ENCODE measurements at places on chromosomes 7 and 10.

GRCh38 chr10:63206997-63207811, 74.1 kb downstream of the NRBF2 start:
- DNase-seq: no peak

DNA sequence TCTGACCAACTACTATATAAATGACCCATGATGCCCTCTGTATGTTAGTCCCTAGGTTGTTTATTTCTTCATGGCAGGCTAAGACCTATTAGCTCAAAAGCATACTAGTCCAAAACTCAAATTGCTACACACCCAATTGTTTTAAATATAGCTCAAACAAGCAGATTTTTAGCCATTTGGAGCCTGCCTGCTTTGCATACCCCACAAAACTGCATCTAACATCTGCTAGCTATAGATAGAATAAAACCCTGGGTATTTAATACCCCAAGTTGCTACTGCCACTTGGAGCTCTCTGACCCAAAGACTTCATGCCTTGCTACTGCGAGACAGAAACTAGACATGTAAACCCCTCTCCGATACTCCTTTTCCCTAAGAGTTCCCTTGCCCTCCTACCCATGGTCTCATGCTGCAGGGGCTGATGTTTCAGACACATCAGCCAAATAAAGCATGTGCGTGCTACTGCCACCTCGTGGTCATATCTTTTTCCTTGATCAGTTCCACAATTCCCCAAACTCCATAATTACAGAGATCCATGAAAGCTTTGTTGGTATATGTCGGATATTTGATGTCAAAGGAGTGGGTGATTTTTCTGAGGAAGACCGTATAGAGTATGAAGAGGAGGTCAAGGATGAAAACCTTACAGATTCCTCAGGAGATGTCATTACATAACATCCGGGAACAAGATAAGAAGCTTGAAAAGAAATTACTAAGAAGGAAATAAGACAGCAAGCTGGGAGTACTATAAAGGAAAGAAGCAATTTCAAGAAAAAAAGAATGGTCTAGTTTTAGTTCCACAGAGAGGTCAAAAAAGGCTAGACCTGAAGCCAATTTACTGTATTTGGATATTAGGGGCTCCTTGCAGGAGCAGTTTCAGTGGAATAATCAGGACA, 386.6 kb downstream of the SH2D4B start:
- DNase-seq: no peak

DNA sequence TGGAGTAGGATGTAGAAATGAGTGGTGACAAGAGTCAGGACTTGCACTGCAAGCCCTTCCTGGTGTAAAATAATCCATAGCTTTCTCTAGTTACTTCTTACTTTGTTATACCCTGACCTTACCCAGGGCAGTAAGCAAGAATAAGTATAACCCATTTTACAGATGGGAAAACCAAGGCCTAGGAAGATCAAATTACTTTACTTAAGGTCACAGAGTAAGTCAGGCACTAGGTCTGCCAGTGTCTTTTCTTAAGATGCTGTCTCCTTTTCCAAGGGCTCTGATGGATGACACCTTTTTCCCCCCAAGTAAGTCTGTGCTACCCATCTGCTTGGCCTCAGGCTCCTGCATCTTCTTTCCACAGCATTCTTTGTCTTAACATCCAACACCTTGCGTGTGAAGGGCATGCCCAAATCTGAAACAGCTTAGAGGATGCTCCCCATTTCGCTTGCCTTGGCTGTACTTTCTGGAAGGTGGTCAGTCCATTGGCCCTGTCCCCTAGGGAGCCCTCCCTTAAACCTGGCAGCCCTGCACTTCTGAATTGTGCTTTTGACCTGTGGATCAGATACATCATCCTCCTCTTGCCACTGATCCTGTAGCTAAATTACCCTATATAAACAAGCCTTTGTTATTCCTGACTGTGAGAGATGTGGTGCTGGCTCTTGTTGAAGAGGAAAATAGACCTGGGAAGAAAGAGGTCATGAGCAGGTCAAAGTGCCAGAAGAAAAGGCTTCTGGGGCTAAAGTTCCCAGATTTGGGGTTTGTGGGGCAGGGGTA, 168.6 kb downstream of the LRMDA start:
- no peak for DNase-seq

DNA sequence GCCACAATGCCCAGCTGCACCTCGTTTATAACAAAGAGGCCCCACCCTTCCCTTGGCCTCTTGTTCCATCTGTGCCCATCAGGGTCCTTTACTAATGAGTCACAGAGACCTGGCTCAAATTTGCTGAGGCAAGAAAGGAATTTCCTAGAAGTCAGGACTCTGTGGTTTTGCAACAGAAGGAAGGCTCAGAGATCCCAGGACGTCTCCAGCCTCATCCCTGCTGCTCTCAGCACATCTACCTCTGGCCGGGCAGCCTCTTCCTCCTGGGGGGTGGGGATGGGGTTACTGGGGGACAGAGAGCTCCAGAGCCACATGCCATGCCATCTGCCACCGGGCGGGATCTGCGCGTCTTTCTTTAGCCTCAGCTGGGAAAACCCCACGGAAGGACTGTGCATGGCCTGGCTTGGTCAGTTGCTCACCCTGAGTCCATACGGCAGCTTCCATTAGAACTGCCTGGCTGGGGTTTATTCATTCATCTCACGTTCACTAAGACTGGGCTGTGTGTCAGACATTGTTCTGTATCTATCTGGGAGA, 41.9 kb upstream of the PSMG3 start:
- DNase-seq: no peak
